Activated CD8-positive, alpha-beta memory T cell treated with anti-CD3 and anti-CD28 coated beads, Interleukin-2, amount 10 ng/mL, durations not matched to agents 7 days and 5 days (primary cell): ENCODE measurements at places on chromosomes 1 and 21. TPM values are rescaled to one million over a fixed set of nuclear protein-coding genes. Genes with fewer than 3 reads are reported as not detected.
A peak's percentile ranks its signal among the peaks of the same experiment; 100 is the strongest.

DNA sequence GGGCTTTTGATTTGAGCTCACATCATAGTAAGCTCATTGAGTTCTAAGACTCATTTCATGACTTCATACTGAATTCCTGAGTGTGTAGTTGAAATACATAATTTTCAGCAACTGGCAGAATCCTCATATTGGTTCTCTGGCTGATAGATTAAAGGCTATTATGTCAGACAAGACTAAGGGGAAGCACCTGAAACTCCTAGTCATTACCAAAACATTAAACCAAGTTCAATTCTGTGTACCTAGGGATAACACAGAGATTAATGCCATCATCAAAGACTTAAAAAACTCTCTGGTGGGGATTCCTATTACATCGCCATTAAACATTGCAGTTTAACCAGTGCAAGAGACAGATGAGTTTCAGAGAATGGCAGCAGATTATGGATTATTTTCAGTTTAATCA, 339.1 kb downstream of the PTPRC start:
- no peak overlapping the region for H3K4me3 ChIP-seq
- H3K27ac ChIP-seq: no peak overlapping the region
- H3K27me3 ChIP-seq: no peaks in the 10 kb centered on the region
- peaks cover 20% of the 10 kb centered on the region for H3K36me3 ChIP-seq
- H3K4me1 ChIP-seq: peaks cover 21% of the 10 kb centered on the region

Gene SPATA45
- not detected for total RNA-seq

GRCh38 chr1:2343023-2343935, 48.1 kb downstream of the MORN1 start:
- H3K36me3 ChIP-seq: no peaks in the 10 kb centered on the region
- no peak overlapping the region for H3K27ac ChIP-seq
- DNase-seq: no peak

Gene ITSN1
- total RNA-seq: 2.0 TPM

Gene MCOLN2
- total RNA-seq: 51.8 TPM

DNA sequence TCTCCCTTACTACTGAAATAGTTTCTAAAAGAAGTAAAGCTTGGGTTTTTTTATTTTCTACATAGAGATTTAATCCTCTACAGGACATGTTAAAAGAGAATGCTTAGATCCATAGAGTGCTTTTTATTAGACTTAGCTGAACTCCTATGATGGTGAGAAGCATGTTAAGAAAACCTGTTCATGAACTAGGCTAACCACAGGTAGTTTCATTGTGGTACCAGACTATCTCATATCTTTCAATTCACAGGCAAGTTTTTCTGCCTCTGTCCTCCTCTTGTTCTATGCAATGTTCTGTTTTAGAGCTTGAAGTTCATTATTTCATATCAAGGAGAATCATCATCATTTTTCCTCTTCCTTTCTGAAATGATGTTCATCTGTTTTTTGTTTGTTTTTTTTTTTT, 65.4 kb downstream of the ELAVL4 start:
- H3K27me3 ChIP-seq: peaks cover 4% of the 10 kb centered on the region
- H3K4me1 ChIP-seq: no peaks in the 10 kb centered on the region
- no peaks in the 10 kb centered on the region for H3K36me3 ChIP-seq
- H3K27ac ChIP-seq: no peak overlapping the region

DNA sequence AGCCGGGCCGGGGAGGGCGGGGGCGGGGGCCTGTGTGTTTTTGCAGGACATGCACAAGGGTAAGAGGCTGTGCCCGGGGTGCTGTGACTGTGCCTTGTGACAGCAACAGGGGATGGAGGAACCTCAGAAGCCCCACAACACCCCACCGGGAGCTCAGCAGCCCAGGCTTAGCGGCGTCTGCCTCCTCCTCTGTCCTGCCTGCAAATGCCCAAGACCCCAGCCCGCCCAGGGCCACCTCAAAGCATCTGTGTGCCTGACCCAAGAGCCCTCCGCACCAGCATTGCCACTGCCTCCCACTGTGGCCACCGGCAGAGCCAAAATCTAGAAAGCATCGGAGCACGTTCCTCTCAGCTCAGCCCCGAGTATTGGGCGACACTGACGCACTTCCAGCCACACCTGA, 2.7 kb upstream of the ACTRT2 start:
- H3K36me3 ChIP-seq: no peaks in the 10 kb centered on the region
- no peak overlapping the region for H3K27ac ChIP-seq
- H3K27me3 ChIP-seq: no peaks in the 10 kb centered on the region
- DNase-seq: no peak
- no peaks in the 10 kb centered on the region for H3K4me1 ChIP-seq
- no peak overlapping the region for H3K4me3 ChIP-seq

DNA sequence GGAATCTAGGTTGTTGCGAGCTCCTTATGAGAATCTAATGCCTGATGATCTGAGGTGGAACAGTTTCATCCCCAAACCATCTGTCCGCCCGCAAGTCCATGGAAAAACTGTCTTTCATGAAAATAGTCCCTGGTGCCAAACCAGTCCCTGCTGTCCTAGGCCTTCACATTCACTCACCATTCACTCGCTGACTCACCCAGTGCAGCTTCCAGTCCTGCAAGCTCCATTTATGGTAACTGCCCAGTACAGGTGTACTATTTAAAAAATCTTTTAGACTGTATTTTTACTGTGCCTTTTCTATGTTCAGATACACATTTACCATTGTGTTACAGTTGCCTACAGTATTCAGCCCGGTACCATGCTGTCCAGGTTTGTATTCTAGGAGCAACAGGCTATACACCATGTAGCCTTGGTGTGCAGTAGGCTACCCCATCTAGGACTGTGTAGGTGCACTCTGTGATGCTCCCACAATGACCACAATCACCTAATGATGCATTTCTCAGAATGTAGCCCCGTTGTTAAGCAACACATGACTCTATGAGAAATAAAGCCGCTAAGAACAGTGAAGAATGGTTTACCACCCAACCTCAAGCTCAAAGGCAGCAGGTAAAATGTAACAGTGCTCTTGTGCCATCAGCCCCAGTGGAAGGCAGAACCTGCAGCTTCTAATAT, 2.4 kb downstream of the ECHDC2 start:
- peaks cover 27% of the 10 kb centered on the region for H3K4me1 ChIP-seq
- H3K27ac ChIP-seq: no peak overlapping the region
- peak; percentile 50 for DNase-seq
- no peak overlapping the region for H3K4me3 ChIP-seq
- no peaks in the 10 kb centered on the region for H3K27me3 ChIP-seq
- no peaks in the 10 kb centered on the region for H3K36me3 ChIP-seq

Gene KAZN
- 0.12 TPM for total RNA-seq

DNA sequence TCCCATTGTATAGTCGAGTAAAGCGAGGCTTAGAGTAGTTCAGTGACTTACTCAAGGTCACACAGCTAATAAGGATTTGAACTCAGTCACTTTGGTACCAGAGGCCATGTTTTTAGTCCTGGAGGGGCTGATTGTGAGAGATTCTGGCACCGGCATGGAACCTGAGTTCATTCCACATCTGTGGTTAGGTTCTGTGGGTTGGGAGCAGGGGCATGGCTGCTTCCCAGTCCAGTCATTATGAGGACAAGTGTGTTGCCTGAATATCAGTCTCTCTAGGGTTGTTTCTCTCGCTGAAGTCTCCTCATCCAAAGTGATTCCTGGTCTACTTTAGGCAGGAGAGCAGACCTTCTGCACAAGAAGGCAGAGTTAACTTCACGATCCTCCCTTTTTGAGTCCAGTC, 90.6 kb downstream of the C1orf94 start:
- H3K36me3 ChIP-seq: no peaks in the 10 kb centered on the region
- no peak for DNase-seq
- no peaks in the 10 kb centered on the region for H3K4me1 ChIP-seq
- no peak overlapping the region for H3K4me3 ChIP-seq

Gene PPIAL4G
- 0.26 TPM for total RNA-seq

- H3K36me3 ChIP-seq: peaks cover 4% of the 10 kb centered on the region
- peaks cover 3% of the 10 kb centered on the region for H3K4me1 ChIP-seq
- H3K4me3 ChIP-seq: no peak overlapping the region
- H3K27ac ChIP-seq: no peak overlapping the region
- H3K27me3 ChIP-seq: no peaks in the 10 kb centered on the region
- DNase-seq: no peak
Measured at GRCh38 chr1:54754045-54754444, 10.3 kb downstream of the PARS2 start.

Gene FCMR
- 33.0 TPM for total RNA-seq

Gene WLS
- not detected for total RNA-seq

Gene EDARADD
- total RNA-seq: 3.7 TPM

Gene AADACL4
- total RNA-seq: not detected

DNA sequence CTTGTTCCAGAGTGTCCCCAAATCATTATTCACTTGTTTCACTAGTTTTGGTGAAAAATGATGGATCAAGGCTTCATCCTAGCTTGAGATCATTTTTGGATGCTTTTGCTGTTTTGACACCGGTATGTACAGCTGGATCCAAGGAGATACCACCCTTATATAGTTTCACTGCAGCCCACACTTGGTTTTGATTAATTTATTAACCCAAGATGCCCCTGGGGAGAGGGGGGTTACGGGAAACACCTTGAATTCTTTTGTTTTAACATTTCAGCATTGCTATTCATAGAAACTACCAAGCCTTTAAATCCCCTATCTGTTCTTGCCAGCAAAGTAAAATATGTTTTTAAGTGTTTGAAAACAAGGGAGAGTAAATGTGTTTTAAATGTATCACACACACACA, 457.7 kb upstream of the RUNX1 start:
- no peak overlapping the region for H3K27ac ChIP-seq
- H3K4me3 ChIP-seq: no peak overlapping the region
- no peaks in the 10 kb centered on the region for H3K36me3 ChIP-seq

DNA sequence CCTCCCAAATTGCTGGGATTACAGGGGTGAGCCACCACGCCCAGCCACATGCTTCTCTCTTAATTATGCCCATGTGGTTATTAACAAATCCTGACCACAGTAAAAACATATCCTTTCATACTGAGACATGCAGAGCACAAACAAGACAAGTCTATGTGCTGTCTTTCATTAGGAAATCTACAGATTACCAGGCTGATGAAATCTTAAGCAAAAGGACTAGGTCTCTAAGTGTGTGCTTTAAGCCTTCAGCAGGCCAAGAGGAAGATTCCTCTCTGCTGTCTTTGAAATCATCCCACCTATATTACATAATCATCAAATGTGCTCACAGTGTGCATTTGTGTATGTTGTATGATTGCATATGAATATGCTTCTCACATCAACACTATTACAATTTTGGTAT, 419.3 kb downstream of the KCTD3 start:
- no peaks in the 10 kb centered on the region for H3K36me3 ChIP-seq
- no peak overlapping the region for H3K4me3 ChIP-seq
- H3K27ac ChIP-seq: no peak overlapping the region
- H3K27me3 ChIP-seq: no peaks in the 10 kb centered on the region
